Urinary bladder (tissue), 4 donors: ENCODE measurements at places on chromosomes 4 and X. TPM values are rescaled to one million over a fixed set of nuclear protein-coding genes. Genes with fewer than 3 reads are reported as not detected.

The ERAS gene
- not detected for total RNA-seq

- no peak for DNase-seq
Observed at GRCh38 chr4:3836756-3837601, 70.8 kb downstream of the ADRA2C start.

DNA sequence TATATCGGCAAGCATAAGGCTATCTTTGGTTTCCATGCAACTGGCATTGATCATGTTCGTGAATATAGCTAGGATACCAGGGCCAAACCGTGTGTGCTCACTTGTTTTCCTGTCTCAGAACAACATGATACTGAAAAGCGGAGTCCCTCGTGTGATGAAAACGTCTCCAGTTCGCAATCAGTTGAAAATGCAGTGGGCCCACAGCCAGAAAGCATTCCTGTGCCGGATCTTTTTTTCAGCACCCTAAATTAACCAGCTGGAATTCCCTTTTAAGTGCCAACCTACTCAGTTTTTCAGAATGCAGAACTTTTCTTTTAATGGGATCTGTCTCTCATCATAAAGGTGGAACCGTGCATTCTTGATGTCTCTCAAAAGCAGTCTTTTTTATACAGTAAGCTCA lies 130.8 kb upstream of the FRG1 start:
- DNase-seq, result no peak

The CFAP47 gene
- 0.37 TPM for total RNA-seq

The REPS2 gene
- 15.6 TPM for total RNA-seq

DNA sequence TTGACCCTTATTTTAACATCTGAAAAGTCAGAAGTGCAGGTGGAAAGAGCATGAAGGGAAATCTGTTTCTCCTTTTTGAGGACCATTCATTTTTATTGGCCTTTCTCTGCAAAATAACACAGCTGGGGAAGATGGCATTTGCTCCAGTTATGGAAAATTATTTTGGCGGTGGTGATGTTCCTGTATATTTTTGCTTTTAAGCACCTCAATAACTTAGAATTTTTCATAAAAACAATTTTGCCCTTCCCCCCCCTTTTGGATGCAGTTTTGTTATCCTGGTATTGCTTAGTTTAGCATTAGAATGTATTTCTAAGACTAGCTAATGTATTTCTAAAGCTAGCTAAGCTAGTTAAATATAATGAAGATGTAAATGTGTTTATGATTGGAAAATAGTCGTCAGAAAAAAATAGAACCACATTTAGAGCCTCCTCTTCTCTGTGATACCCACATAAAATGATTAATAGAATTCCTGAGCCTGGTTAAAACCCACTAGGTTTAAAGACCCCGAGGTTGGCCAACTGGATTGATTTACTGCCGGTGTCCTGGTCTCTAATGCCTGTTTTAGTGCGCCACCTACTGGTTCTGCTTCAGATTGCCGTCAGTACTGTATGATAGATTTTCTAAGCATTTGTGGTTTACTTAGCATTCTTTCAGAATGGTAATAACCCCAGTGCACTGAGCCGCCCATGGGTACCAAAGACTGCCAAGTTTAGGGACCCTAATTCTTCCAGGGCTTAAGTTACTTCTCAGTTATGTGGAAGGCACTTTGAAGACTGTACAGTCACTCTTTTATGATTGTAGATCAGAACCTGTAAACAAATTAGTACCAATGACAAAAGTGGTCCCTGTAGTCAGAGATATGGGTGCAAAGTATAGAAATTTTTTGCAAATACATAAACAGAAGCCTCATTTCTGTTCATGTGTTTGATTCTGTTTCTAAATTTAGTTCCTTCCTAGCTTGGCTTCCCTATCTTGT lies 11.4 kb downstream of the KLF3 start:
- no peak for DNase-seq

The USP17L13 gene
- total RNA-seq, result not detected

- DNase-seq, result no peak
Observed at GRCh38 chr4:138327338-138327737, 85.2 kb upstream of the SLC7A11 start.

GRCh38 chr4:139599594-139600374 lies 43.8 kb upstream of the SETD7 start:
- no peak for DNase-seq

The LSM6 gene
- total RNA-seq, result 43.1 TPM

The PNMA6F gene
- total RNA-seq, result not detected

GRCh38 chr4:89897867-89898266 lies 3.2 kb downstream of the MMRN1 start:
- no peak for DNase-seq

The SH2D1A gene
- total RNA-seq, result 0.26 TPM

The CSAG1 gene
- not detected for total RNA-seq

GRCh38 chr4:140372751-140373327 lies 607 bp upstream of the SCOC start:
- DNase-seq, result no peak

GRCh38 chrX:134206221-134206620 lies 30.8 kb upstream of the CCDC160 start:
- no peak for DNase-seq

- no peak for DNase-seq
Observed at GRCh38 chrX:122303761-122304160, 880.3 kb upstream of the GRIA3 start.

DNA sequence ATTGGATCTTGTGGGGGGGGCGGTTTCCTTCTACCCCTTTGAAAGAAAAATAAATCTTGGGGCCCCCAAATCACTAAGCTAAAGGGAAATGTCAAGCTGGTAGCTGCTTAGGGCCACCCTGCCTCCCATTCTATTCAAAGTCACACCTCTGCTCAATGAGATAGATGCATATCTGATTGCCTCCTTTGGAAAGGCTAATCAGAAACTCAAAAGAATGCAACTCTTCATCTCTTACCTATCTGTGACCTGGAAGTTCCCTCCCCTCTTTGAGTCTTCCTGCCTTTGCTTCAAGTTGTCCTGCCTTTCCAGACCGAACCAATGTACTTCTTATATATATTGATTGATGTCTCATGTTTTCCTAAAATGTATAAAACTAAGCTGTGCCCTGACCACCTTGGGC lies 7.0 kb downstream of the C4orf51 start:
- no peak for DNase-seq

The PAGE1 gene
- total RNA-seq, result not detected

DNA sequence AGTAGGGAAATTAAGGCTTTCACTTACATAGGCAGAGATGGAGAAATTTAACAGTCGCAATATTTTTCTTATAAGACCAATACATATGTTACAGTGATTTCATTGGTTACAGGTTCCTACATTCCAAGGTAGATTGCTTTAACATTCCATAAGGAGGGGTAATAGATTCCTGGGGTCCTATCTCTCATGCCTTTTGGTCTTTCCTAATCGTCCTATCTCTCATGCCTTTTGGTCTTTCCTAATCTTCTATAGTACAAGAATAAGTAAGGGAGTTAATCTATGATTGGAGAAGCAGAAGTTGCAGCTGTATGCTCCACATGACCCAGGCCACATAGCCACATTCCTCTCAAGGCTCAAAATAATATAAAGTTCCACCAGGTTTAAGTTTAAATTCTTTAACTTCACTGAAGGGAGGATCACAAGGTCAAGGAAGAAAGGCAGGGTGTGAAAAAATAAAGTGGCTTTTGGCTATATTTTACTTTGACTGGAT lies 285.0 kb upstream of the BOD1L1 start:
- no peak for DNase-seq

The FGFR3 gene
- total RNA-seq, result 26.5 TPM

The CORIN gene
- 20.9 TPM for total RNA-seq

DNA sequence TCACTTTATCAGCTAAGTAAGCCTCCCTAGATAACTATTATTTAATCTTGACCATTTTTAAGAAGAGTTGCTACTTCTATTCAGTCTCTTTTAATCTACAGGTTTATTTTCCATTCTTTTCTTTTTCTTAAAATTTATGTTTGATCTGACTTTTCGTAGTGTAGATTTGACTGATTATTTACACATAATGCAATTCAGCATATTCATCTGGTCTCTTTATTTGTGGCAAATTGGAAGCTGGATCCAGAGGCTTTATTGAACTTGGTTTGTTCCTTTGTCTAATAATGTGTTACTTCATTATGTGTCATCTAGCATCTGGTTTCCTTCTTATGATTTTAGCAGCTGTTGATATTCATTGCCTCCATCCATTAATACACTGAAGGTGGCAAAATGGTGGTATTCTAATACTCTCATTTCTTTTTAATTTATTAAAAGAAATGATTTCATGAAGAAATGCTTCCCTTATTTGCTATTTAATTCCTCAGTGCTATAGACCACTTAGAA lies 113.0 kb downstream of the FBXW7 start:
- DNase-seq, result no peak

The TMEM154 gene
- total RNA-seq, result 17.2 TPM

GRCh38 chr4:171087089-171087488 lies 726.1 kb upstream of the GALNTL6 start:
- DNase-seq, result no peak

The TEX13A gene
- not detected for total RNA-seq

The SHOX gene
- total RNA-seq, result not detected

The CT47B1 gene
- total RNA-seq, result not detected
